Heart left ventricle (tissue), 16 donors: ENCODE measurements at places on chromosomes 7 and 10. TPM values are rescaled to one million over a fixed set of nuclear protein-coding genes. Genes with fewer than 3 reads are reported as not detected.

Gene IFIT1B
- not detected for total RNA-seq

Gene CDK1
- 1.3 TPM for total RNA-seq

Gene CUZD1
- total RNA-seq: 0.25 TPM

Gene THSD7A
- 1.6 TPM for total RNA-seq

Gene MACC1
- total RNA-seq: 0.12 TPM

- peaks cover 12% of the 10 kb centered on the region for H3K4me1 ChIP-seq
- no peak overlapping the region for H3K27ac ChIP-seq
- no peaks in the 10 kb centered on the region for H3K27me3 ChIP-seq
Observed at GRCh38 chr10:28250782-28251181, 52.1 kb downstream of the MPP7 start.

GRCh38 chr7:2622869-2623697, 8.7 kb upstream of the TTYH3 start:
- DNase-seq: peak; percentile 21
- peaks cover 39% of the 10 kb centered on the region for H3K4me1 ChIP-seq
- H3K36me3 ChIP-seq: no peaks in the 10 kb centered on the region
- no peak overlapping the region for H3K27ac ChIP-seq
- no peak overlapping the region for H3K4me3 ChIP-seq
- H3K27me3 ChIP-seq: no peaks in the 10 kb centered on the region

- no peak for DNase-seq
- H3K27me3 ChIP-seq: no peaks in the 10 kb centered on the region
- no peak overlapping the region for H3K4me3 ChIP-seq
- H3K27ac ChIP-seq: no peak overlapping the region
Observed at GRCh38 chr7:37016064-37016878, 292.0 kb upstream of the AOAH start.

DNA sequence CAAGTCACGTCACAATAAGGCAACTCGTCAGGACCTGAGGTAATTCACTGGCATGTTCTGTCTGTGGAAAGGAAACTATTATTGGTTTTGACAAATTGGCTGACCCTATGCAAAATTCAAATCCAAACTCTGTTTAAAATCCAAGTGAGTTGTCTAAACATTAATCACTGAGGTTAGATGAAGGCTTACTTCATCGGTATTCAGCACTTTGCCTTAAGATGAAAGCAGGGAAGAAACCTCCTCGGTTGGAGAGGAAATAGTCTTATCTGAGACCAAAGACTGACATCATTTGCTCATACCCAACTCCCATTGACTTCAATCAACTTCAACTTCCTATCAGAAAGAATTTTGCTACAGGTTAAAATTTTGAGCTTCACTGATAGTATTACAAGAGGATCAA, 355.1 kb upstream of the MBL2 start:
- no peaks in the 10 kb centered on the region for H3K36me3 ChIP-seq
- DNase-seq: no peak
- H3K4me1 ChIP-seq: no peaks in the 10 kb centered on the region
- H3K4me3 ChIP-seq: no peak overlapping the region

DNA sequence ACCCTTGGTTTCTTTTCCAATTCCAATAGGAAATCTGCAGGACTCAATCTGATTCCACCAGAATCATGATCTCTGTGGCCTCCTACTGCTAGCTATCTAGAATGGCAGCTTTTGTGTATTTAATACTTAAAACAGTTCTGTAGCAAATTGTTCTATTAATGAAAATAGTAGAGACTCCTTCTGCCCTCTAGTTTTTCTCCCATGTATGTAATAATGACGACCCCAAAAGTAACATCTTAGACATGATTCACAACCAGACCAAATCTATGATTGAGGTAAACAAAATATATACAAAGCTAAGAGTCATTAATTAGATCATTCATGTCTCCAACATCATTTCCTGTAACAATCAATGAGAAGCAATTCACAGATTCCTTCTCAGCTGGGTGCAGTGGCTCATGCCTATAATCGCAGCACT, 259.1 kb upstream of the MKLN1 start:
- no peaks in the 10 kb centered on the region for H3K27me3 ChIP-seq
- H3K27ac ChIP-seq: peak overlapping the region; percentile 5
- peaks cover 55% of the 10 kb centered on the region for H3K4me1 ChIP-seq
- DNase-seq: no peak

DNA sequence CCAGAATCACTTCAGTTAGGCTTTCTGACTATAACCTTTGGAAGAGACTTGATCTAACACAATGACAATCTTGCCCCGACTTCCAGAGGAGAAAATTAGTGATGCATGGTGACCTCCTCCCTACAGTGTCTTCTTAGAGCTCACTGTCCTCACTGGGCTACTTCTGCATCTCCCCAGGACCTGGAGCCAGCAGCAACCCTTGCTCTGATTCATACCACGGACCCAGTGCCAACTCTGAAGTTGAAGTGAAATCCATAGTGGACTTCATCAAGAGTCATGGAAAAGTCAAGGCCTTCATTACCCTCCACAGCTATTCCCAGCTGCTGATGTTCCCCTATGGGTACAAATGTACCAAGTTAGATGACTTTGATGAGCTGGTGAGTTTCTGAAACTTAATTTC, 12.6 kb downstream of the CPA2 start:
- no peaks in the 10 kb centered on the region for H3K4me1 ChIP-seq
- no peak overlapping the region for H3K27ac ChIP-seq
- H3K27me3 ChIP-seq: no peaks in the 10 kb centered on the region
- no peak overlapping the region for H3K4me3 ChIP-seq
- no peak for DNase-seq
- no peaks in the 10 kb centered on the region for H3K36me3 ChIP-seq

DNA sequence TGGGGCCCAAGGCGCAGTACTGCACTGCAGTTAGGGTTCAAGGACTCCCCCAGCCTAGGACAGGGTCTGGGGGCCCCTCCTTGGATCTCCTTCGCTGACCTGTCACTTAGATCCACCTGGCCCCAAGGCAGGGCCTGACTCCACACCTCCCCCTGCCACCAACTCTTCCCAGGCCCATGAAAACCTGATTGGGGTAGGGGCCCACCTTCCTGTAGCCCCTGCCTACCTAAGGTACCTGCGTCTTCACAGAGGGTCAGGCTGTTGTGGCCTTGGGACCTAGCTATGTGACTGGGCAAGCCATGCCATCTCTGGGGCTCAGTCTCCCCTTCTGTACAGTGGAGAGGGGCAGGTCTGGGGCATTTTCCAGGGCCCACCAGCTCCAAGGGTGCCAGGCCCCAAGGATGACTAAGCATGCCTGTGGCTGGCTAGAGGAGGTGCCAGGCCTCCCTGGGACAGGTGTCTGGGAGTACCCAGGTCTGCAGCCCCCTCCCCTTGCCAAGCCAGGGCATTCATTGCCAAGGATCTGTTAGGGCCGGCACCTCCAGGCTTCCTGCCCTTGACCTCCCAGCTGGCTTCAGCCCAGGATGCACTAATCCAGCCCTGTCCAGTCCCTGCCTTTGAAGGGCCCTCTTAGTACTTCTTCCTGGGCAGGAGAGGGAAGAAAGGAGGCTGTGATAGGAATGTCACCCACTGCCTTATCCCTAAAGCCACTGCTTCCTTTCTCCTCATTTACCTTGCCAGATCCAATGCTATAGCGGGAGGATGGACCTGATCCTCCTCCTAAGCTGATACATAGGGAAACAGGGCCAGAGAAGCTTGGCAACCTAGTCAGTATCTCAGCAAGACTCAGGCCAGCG, 1.3 kb downstream of the LIMK1 start:
- H3K36me3 ChIP-seq: no peaks in the 10 kb centered on the region
- no peaks in the 10 kb centered on the region for H3K27me3 ChIP-seq
- H3K4me3 ChIP-seq: peak overlapping the region; percentile 74
- peaks cover 22% of the 10 kb centered on the region for H3K4me1 ChIP-seq
- H3K27ac ChIP-seq: peak overlapping the region; percentile 60

DNA sequence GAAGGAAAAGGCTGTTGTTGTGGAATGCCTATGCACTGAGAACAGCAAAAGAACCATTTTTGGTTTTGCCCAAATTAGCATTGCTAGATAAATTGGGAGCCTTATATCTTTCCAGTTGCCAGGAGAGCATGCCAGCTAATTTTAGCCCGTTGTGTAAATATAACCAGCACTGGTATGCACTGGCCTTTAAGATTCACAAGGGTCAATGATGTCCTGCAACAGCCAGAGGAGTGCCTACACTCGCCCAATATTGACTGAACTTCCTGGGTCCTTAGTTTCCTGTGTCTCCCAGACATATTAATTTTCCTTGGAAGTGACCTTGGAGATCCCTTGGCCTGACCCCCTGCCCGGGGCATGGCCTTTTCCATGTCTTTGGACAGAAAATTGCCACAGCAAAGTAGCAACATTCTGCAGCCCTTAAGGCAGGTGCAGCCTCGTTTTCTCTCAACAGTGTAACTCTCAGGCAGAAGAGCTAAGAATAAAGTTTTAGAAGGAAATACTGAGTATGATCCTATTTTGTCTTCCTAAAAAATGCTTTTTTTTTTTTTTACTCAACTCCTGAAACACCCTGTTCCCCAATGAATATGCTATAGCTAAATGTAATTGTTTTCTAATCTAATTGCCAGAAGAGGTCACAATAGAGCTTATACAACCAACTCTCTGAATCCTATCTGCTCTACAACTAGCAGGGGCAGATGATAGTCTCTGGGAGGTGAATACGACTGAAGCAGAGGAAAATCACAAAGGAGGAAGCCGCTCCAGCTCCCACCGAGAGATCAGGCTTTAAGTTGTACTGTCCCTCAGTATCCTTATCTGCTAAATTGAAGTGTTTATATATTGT, 131.9 kb upstream of the PCGF5 start:
- H3K4me1 ChIP-seq: no peaks in the 10 kb centered on the region
- H3K27me3 ChIP-seq: no peaks in the 10 kb centered on the region
- H3K27ac ChIP-seq: peak overlapping the region; percentile 81
- H3K36me3 ChIP-seq: no peaks in the 10 kb centered on the region
